ENCODE measurements at places on chromosomes 3 and 15. TPM values are rescaled to one million over a fixed set of nuclear protein-coding genes. Genes with fewer than 3 reads are reported as not detected.

DNA sequence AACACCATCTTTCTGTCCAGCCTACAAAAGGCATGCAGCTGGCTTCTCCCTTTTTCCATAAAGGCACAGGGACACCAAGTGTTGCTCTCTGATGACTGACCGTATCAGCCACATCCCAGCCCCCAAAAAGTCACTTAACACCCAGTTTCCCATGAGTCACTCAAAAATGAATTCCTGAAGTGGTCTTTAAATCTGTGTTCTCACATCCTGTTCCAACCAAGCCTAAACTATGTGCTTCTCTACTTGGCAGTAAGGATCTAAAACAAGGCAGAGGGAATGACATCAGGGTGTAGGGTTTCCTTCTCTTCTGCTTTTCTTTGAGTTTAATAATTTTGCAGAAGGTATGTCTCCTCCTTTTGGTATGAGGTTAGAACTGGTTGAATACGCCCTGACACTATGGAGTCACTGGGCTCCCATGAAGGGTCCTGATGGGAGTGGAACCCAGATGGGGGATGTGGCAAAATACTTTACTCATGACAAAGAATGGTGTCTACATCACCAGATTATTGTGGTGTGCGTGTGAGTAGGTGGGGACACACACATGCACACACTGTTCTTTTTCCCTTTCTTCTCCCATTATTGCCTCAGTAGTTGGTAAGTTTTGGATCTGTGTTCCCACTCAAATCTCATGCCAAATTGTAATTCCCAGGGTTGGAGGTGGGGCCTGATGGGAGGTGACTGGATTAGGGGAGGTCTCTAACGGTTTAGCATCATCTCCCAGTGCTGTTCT is 35.6 kb upstream of the CCK start:
- DNase-seq, result no peak

DNA sequence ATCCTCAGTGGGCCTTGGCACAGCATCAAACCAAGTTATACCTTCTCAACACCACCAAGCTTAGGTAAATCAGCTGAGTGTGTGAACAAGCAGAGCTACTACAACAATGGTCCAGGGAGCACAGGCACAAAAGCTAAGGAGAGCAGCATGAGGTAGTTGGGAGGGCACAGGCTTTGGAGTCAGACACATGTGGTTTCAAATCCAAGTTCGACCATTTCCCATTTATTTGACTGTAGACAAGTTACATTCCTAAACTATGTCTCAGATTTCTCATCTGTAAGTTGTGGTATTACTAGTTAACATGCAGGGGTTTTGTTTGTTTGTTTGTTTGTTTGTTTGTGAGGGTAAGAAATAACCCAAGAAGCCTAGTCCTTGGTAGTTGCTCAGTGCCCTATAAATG is 46.9 kb downstream of the MLH1 start:
- no peak for DNase-seq

Gene HERC2
- polyA plus RNA-seq, result 46.4 TPM

DNA sequence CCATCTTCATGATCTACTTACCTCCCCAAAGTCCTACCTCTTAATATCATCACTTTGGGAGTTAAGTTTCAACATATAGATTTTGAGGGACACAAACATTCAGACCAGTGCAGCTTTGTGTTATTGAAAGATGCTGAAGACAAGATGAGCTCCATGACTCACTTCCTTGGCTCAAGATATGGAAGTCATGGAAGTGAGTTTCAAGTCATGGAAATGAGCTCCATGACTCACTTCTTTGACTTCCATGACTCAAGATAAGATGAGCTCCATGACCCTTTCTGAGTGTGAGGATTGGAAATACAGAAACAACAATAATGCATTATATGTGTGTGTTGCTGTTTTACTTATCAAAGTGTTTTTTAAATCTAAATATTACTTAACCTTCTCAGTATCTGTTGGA is 170.2 kb upstream of the TPRG1 start:
- DNase-seq, result no peak

DNA sequence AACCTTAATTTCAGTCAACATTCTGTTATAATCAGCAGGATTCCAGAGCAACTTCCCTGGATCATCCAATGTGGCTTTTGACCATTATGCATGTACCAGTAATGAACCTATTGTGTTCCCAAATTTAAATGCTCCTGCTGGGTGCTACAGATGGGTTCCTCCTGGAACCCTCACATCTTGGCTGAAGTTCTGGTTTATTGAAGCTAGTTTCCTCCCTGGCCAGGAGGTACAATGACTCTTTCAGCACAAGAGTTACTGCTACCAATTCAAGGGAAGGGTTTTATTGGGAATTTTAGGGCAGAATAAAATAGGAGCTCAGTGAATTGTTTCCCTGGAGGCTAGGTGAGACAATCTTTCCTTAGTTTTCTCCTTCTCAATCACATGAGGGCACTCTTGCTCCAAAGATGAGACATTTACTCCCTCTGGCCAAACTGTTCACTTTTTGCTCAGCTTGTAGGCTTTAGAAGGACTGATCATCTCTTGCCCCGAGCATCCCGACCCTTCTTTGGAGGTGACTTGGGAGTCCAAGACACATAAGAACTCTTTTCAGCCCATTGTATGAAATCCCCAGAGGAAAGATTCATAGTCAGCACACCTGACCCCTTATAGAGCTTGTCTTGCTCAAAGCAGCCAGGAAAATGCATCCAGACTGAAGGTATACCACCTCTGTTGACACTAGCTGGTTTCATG is 8.8 kb upstream of the NPHP3 start:
- DNase-seq, result no peak

Gene ZNF662
- polyA plus RNA-seq, result 27.7 TPM

Measured in right renal pelvis (tissue), 4 donors.